Esophagus squamous epithelium (tissue), 5 donors: ENCODE measurements at places on chromosomes 12 and 14. TPM values are rescaled to one million over a fixed set of nuclear protein-coding genes. Genes with fewer than 3 reads are reported as not detected.

GRCh38 chr14:32009221-32009975 lies 67.7 kb upstream of the ARHGAP5 start:
- no peak for DNase-seq

DGLUCY gene
- total RNA-seq, result 51.3 TPM

LHX5 gene
- not detected for total RNA-seq

- DNase-seq, result no peak
Observed at GRCh38 chr12:22993609-22994315, 368.8 kb downstream of the ETNK1 start.

DNA sequence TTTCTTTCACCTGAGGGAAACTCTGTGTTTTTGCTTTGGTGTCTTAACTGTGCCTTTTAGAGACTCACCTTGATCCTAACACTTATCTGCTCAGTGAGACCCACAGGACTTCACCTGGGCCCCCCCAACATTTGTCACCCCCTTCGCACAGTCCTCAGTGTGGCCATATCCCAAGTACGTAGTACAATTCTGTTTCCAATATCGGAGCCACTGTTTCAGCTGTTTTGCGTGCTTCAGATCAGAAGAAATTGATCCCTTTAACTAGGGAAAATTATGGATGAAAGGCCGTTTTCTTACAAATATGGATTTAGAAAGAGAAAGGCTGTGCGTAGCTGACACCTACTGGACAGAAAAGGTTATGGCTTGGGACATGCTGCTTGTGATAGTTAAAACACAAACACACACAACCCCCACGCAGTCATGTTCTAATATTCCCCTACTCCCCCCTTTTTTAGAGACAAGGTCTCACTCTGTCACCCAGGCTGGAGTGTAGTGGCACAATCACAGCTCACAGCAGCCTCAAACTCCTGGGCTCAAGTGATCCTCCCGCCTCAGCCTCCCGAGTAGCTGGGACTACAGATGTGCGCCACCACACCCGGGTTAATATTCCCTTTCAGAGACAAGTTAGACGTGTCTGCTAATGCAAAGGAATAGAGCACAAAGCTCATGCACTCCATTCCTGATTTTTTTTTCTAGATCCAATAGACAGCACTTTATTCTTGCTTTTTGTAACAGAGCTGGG lies 3.6 kb upstream of the SLC7A8 start:
- DNase-seq, result no peak

IAPP gene
- not detected for total RNA-seq

- DNase-seq, result no peak
Observed at GRCh38 chr14:68235011-68235410, 415.4 kb downstream of the RAD51B start.

GRCh38 chr14:90583427-90583826 lies 186.6 kb downstream of the CALM1 start:
- no peak for DNase-seq

ANO6 gene
- total RNA-seq, result 32.7 TPM

DNA sequence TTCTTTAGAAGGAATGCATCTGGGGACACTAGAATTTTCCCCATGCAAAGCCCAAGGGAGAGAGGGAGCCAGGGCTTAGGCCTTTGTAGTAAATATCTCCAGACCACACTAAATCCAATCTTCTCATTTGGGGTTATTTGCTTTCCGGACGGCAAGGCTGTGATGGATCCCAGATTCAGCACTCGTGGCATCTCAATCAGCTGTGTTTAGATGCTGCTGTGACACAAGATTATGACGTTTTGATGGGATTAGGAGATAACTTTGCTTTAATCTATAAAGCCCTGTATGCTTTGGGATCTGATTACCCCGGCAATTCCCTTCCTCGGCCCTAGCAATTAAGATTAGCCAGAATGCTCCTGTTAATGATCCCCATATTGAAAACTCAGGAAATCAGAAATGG lies 686.7 kb upstream of the TBX3 start:
- DNase-seq, result no peak

DNA sequence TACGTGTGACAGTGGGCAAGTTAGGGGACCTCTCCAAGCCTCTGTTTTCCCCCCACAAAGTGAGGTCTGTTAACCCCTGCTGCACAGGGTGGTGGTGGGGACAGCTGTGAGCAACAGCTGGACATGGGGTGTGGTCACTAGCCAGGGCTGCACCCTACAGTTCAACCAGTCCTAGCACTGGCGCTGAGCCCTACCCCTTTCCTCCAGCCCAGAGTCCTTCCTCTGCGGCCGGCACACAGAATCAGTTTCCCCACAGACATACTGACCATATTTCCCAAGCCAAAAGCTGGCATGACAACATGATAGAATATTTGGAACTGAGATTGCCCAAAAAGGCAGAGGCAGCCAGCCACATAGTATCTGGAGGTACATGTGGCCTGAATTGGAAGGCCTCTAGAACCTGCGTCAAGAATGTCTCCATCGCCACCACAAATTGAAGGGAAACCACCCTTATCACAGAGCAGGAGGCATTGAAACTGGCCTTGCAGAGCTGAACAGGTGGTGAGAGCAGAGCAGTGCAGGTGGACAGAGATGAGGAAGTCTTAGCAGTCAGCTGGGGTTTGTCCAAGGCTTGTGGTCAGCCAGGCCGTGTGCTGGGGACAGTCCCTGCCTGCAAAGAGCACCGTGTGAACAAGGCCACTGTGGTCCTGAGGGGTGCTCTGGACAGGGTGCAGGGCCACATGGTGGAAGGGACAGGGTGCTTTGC lies 21.2 kb downstream of the DEGS2 start:
- DNase-seq, result no peak

DNA sequence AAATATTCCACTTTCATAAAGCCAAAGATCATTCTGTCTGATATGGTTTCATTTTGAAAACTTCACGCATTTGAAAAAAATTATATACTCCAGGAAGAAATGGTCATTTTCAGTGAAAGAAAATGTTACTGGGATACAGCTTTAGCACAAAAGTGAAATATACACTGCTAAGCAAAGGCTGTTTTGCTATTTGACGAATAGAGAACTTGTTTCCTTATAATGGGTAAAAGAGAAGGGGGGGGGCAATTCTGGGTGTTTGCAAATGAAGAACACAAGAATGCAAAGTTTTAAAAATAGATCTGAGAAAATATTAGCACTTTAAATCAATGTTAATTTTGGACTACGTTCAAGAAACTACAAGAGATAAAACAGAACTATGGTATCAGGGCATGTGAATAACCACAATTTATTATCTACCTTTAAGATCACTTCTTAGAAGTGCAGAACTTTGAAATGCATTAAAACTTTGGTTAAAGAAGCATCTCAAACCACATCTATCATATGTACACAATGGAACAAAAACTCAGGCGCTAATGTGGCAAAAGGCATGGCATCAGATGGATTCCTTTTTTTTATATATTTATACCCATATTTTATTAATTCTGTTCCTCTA lies 51.1 kb downstream of the EFCAB11 start:
- no peak for DNase-seq
